Stimulated activated CD4-positive, alpha-beta T cell treated with anti-CD3 and anti-CD28 coated beads, TNF-alpha, amount 100 ng/mL, for 24 hours (primary cell): ENCODE measurements at places on chromosomes 5 and 9.
A peak's percentile ranks its signal among the peaks of the same experiment; 100 is the strongest.

- DNase-seq: no peak
Measured at GRCh38 chr5:38858839-38859238, 13.0 kb downstream of the OSMR start.

DNA sequence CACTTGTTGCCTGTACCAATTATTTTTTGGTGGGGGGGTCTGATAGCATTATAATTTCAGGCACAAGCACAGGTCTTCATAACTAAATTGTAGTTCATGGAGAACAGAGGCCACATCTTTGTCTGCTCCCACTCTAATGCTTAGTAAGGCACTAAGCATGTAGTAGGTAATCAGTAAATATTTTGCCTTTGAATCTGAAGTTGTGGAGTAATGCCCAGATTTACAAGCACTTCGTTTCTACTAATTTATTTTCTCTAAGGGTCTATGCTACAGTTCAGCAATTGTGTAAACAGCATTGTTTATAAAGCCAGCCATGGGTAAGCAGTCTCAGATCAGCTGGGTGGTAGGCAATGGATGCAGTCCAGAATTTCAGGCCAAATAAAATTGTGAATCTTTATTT is 78.6 kb downstream of the GRIA1 start:
- DNase-seq: no peak

DNA sequence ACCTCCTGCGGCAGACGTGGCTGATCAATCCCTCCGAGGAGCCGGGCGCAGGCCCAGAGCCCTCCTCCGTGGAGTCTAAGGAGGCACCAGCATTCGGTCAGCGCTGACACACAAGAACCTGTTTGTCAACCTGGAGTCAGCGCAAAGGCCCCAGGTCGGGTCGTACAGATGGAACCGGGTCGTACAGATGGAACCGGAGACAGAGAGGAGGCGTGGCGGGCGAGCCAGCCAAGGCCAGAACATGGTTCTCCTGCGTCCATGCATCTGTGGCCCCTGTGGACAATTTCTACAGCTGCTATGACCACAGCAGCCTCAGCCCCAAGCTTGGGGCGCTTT is 125.1 kb upstream of the SARDH start:
- DNase-seq: no peak

DNA sequence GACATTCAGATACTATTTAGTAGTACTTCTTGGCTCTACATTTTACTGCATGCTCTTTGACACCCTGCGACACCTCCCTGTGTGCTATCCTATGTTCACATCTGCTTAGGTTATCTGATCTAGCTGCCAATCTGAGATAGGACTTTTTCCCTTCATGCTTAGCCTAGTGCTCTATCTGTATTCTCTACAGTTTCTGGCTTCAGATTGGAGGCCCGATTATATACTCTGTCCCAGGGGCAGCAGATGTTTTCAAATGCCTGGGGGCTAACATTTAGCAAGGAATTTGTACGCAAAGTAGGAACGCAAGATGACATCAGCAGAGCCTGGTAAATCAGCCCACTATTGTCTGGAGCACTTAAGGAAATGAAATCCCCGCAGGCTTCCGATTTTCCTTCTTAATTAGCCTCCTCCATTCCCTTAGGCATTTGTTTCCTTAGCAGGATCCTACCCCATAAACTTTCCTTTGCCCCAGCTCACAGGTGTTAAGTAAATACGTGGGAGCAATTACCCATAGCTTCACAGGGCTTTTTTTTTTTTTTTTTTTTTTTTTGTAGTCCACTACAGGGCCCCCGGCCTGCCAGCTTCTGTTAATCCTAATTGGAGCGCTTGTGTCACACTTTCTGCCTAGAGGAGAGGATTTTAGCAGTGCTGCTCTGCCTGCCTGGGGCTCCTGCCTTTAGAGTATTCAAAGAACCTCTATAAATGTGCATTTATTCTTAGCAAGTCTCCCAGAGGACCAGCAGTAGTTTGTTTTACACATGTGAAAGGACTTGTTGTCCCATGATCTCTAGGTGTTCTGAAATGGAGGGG is 61.1 kb upstream of the LPAR1 start:
- DNase-seq: no peak

DNA sequence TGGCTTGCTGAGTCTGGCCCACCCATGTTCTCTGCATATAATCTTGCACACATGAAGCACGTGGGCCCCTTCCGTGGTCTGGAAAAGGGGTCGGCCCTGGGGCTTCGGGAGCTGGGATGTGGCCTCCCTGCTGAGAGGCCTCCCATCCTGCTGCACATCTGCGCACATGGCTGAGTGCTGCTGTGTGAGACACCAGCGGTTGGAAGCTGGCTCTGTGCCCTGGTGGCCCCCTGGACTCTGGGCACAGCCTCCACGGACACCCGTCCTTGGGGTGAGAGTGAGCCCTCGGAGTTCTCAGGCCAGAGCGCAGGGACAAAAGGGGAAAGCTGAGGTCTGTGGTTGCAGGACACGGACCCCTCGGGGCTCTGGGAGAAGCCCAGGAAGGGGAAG is 115.8 kb downstream of the RXRA start:
- no peak for DNase-seq

- DNase-seq: no peak
Measured at GRCh38 chr5:24112420-24112819, 532.4 kb downstream of the CDH10 start.

DNA sequence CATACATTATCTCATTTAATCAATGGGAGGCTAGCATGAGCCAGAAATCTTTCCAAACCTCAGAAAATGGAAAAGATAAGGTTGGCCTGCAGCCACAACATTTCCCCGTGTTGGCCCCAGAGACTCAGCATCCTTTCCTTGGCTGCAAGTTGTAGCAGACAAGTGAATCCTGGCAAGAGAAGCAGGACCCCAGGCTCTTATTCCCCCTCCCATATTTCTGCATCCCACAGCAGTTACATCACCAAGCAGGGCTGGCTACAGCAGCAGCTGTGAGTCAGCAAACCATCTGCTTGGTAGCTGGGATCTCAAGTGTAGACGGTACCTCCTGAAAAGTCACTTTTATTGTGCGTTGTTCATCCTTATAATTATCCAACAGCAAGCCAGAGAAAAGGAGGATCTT is 212.4 kb downstream of the GNA14 start:
- no peak for DNase-seq

DNA sequence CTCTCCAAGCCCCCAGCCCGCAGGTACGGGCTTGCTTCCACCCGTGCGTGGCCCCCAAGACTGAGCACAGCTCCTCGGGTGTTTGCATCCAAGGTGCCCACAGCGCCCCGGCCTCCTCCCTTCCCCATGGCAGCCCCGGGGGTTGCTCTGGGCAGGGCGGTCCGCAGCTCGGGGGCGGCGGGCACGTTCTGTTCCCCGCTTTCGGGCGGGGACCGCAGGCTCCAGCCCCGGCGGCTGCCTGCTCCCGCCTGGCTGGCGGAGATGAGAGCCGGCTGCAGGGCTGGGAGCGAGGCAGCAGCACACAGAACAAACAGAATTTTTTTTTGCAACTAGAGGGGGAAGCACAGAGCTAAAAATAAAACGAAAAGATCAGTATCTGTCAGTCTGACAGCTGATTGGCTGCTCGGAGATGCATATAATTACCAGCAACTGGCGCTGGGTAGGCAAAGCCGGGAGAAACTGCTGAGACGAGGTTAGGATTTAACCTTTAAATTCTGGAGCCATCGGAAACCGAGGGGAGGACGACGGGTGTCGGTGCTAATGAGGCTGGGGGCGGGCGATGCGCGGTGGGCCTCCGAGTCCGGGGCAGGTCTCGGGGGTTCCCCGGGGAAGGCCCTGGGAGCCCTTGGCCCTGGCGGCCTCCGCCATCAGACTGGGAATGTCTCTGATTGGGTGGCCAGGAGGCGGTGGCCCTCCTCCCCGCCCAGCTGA is 142.7 kb upstream of the IER5L start:
- DNase-seq: peak; percentile 36

DNA sequence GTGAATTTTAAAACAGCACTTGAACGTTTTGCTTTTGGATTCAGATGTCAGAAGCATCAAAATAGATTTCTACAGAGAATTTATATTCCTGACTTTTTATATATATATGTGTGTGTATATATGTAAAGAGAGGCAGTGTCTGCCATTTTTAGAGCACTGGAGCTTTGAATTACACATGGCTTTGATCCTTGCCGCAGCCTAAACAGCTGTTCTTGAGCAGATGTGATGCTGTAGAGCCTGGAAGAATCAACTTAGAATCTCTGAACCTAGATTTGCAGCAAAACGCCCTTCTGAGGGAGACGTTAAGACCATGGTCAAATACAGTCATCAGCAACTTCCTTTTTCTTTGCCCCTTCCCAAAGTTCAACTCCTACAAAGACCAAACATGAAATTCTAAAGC is 21.7 kb upstream of the C5orf47 start:
- no peak for DNase-seq

GRCh38 chr9:90419221-90419851 is 223.3 kb downstream of the DIRAS2 start:
- no peak for DNase-seq

GRCh38 chr9:3807601-3808000 is 281.8 kb upstream of the RFX3 start:
- no peak for DNase-seq

DNA sequence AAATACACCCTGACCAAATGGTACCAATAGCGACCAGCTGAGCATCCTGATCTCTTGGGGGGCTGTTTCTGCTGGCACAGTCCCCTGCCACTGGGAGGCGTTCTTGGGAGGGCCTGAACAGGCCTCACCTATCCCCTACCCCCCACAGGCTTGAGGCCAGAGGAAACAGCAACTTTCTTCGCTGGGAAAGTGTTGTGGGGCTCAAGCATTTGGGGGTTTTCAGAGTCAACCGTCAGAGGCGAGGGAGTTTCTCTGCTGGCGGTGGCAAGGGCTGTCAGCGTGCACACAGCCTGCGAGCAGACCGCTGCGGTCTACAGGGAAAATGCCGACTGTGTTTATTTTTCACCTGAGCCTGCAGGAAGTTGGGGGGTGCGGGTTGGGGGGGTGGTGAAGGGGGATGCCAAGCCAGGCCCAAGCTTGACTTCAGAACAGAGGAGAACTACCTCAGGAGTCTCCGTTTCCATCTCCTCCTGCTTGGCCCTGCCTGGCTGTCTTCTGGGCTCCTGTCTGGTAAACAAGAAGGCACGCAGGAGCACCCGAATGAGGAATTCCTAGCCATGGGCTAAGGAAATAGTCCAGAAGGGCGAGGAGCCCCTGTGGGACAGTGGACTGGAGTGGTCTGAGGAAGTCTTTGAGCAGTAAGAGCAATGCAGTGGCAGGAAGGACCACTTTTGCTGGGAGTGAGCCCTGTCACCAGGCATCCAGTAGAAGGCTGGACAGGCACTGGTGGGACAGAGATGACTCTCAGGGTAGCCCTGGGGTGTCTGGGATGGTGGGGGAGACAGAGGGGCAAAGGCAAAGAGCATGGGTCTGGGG is 18.1 kb downstream of the TCF7 start:
- no peak for DNase-seq

DNA sequence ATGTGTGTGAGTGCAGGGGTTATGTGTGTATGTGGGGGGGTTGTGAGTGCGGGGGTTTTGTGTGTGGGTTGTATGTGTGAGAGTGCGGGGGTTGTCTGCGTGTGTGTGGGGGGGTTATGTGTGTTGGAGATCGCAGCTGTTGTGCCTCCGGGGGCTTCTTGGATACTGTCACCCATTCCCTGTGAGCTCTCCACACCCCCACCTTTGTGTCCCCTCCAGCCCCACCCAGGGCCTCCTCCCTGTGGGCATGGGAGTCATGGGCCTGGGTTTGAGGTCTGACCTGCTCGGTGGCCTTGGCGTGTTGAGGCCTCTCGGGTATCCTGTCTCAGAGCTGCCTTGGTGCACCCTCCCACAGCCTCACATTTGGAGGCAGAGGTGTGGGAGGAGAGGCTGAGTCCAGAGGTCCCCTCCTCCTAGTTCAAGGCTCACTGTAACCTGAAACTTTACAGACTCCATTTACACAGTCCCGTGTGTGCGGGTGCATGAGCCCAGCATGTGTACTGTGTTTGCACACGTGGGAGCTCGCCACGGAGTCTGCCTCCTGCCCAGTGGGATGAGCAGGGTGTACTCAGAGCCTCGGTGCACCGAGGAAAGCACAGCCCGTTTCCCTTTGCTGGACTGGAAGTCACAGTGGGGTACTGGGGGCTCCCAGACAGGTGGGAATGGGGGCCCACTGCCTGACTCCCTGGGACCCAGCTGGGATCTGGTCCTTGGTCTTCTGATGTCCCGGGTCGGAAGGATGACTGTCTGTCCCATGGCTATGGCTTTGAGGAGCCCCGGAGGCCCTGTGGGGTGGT is 43.4 kb downstream of the RXRA start:
- DNase-seq: no peak

- DNase-seq: no peak
Measured at GRCh38 chr9:72486594-72486955, 34.8 kb upstream of the TMC1 start.

DNA sequence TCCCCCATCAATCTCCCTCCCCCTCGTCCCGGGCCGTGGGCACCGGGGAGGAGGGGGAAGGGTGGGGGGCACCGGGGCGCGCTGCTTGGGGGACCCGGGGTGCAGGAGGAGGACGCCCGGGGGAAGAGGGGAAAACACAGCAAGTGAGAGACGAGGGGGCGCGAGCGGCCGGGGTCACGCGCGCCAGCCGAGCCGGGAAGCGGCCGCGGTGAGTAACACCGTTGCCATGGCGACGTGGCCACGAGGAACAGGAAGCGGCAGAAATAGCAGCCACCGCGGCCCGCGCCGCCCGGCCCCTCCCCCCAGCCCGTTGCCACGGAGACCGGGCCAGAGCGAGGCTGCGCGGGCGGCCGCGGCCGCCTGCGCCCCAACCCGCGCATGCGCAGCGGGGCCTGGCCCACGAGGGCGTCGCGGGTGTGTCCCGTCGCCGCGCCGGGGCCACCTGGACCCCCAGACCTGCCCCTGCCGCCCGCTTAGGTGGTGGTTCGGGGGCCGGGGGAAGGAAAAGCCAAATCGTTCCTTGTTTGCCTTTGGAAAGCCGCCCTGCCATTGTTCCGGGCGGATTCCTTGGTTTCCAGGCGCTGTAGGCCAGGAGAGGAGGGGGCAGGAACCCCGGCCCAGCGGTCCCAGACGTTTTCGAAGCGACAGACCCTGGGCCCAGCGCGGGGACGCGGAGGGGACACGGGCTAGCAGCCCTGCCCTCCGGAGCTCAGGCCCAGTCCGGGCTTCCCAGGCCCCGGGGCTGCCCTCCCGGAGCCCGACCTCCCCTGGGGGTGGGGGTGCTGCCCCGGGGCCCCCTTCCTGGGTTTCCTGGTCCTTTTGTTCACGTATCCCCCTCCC is 207.1 kb downstream of the C9orf50 start:
- DNase-seq: peak; percentile 98

DNA sequence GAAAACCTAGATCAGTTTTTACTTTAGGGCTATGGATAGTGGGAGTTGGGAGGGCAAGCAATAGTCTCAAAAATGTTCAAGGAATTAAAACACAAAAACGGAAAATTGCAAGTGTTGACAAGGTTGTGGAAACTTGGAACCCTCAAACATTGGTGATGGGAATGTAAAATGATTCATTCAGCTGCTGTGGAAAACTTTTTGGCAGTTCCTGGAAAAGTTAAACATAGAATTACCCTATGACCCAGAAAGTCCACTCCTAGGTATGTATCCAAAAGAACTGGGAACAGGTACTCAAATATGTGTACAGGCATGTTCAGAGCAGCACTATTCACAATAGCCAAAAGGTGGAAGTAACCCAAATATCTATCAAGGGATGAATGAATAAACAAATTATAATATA is 1.2 kb upstream of the MSANTD3 start:
- DNase-seq: no peak
